Stimulated activated CD4-positive, alpha-beta T cell treated with anti-CD3 and anti-CD28 coated beads, TNF-alpha, amount 100 ng/mL, for 24 hours (primary cell): ENCODE measurements at places on chromosomes 5 and 9.

GRCh38 chr9:96187151-96187555, 114.8 kb downstream of the HSD17B3 start:
- DNase-seq, result no peak

DNA sequence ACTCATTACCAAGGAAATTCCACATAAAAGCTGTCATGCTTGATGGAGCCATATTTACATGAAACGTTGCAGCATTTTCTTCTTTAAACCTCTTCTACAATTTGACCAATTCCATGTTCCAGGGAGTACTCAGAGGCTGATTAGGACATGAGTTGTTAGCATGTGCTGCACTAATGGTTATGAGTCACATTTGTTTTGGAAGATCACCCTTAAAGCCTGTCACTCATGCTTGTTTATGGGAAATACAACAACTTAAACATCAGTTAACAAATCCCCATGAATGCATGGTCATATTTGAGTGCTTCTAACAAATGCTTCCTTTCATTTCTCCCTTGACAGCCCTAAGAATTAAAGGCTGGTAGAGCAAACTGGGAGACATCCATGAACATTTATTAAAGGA, 156.1 kb downstream of the GHR start:
- DNase-seq, result no peak

- no peak for DNase-seq
Observed at GRCh38 chr5:42483472-42484154, 60.4 kb downstream of the GHR start.

GRCh38 chr9:128550226-128550625, 2.2 kb upstream of the SPTAN1 start:
- peak; percentile 40 for DNase-seq

- DNase-seq, result no peak
Observed at GRCh38 chr9:134888603-134889190, 8.1 kb downstream of the FCN2 start.

GRCh38 chr5:172175263-172175719, 12.7 kb downstream of the STK10 start:
- peak; percentile 79 for DNase-seq

- DNase-seq, result no peak
Observed at GRCh38 chr5:164741376-164741775, 1236.0 kb downstream of the MAT2B start.

DNA sequence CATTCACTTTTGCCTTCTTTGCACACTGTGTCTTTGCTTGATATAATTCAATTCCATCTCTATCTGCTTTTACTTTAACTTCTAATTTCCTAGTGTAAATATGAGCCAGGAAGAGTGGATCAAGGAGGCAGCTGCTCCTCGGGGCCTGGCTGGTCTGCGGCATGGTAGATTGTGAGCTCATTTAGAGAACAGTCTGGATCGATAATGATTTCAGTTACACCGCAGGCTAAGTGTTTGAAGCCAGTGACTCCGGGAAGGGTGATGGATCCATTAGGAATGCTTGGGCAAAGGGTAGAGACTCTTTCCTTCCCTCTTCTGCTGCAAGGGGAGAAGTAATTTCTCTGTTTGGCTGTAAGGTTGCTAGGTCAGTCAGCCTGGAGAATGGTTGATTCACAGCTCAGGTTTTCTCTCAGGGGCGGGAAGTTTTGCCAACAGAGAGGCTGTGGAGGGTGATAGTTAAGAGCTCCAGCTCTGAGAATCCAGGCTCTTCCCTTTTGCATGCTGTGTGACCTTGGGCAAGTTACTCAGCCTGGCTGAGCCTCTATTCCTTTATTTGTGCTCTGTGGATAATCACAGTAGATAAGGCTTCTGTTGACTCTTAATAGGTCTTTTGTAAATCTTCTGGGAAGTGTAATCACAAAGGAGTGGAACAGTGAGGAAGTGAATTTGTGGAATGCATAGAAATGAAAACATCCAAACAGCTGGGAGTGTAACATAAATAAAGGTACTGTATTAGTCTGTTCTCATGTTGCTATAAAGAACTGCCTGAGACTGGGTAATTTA, 99.1 kb downstream of the PTTG1 start:
- DNase-seq, result no peak

GRCh38 chr9:35689542-35690293, at the start of gene TPM2:
TSS of gene TPM2 (minus strand) at chr9:35689925. CDS start at chr9:35689817, 108 bp downstream.
- no peak for DNase-seq

GRCh38 chr5:194603-195209, 3.4 kb downstream of the LRRC14B start:
- DNase-seq, result no peak

- DNase-seq, result no peak
Observed at GRCh38 chr5:55851675-55851979, 470 bp downstream of the IL31RA start.

GRCh38 chr9:110844121-110844520, 175.5 kb downstream of the MUSK start:
- no peak for DNase-seq

DNA sequence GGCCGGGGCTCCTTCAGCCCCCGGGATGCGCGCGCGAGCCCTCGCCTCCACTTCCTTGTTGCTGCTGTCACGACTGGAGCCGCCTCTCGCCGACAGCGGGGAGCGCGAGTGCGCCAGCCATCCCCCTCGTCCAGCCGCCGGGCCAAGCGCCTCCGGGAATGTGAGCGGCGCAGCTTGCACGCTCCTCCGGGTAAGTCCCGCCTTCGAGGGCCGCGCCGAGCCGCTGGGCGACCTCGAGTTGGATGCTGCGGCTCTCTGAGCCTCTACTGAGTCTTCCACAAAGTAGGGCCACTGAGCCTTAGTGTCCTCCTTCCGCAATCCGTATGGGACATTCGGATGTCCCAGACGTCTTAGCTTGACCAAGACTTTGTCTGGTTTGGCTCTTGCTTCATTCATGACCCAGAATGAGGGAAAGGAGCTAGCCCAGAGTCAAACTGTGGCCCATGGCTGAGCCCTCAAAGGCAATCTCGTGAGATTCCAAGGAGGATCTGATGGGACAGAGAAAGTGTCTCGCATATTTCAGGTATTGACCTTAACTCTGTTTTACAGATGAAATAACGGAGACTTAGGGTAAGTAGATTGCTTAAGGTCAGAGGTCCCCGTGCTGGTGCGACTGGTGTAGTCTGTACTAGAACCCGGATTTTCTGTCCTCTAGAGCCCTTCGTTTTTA, 586 bp downstream of the HMGXB3 start:
- peak; percentile 8 for DNase-seq

GRCh38 chr5:176388003-176388443, 375 bp downstream of the NOP16 start:
- DNase-seq, result no peak

GRCh38 chr9:120299785-120300184, 280.2 kb downstream of the CDK5RAP2 start:
- no peak for DNase-seq

DNA sequence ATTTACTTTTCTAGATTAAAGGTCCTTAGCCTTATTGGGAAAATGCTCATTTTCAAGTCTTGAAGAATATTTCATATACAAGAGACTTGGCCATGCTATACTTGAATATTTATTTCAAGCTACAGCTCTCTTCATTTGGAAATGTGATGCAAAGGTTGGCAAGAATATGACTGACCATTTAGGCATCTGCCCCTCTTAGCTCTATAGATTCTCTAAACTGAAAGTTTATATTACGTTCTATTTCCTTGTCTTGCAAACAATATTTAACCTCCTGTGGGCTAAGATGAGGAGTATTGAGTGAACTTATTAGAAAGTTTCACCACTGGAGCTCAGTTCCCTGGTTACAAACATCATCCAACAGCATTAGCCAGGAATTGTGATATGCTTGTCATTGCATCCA, 593.1 kb downstream of the MAT2B start:
- DNase-seq, result no peak

DNA sequence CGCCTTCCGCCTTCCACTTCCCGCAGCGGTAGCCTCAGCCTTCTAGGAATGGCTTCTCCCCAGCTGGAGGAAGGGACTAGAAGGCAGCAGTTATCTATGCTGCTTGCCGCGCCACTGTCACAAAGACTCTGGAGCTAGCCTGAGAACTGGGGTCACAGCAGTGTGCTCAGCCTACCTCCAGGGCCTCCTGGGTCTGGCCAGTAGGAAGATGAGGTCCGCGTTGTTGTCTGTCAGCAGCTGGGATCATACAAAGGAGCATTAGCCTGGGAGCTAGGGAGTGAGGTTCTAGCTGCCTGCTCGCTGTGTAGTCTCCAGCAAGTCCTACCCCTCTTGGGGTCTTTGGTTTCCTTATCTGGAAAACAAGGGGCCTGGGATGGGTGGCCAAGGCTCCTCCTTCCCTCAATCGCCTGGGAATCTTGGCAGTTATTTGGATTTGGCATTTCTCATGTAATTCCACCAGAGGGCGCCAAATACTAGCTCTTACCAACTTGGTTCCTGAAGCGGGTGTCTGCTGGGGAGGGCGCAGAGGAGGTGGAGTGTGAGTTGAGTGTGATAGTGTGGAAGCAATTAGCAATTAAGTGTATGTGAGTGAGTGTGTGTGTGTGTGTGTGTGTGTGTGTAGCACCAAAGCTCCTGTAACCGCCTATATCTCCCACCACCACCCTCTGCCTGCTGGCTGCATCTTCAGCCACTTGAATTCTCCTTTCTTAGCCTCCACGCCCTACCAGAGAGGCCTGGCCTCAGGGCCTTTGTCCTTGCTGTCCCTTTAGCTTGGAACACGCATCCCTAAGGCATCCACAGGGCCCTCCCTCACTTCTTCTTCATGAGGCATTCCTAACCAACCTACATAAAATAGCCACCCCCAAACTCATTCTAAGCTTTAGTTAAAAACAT, 97.1 kb downstream of the ENTREP1 start:
- DNase-seq, result peak; percentile 13

- no peak for DNase-seq
Observed at GRCh38 chr9:115079156-115079555, 38.8 kb downstream of the TNC start.

GRCh38 chr9:36214571-36214970, 23.9 kb downstream of the CLTA start:
- no peak for DNase-seq

DNA sequence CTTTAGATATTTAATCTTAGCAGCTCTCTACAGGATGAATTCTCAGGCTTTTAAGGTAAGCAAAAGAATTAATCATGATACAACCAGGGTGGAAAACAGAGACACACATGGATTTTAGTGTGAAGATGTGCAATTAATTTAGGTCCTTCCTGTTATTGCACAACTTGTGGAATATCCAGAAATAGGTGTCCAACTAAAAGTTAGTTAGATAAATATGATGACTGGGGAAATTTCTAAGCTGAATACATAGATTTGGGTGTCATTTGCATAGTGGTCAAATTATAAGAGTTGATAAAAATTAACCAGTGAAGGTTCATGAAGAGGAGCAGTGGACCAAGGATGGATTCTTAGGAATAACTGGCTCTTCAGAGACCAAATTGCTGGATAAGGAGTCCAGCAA, 266.1 kb downstream of the PRR16 start:
- no peak for DNase-seq

DNA sequence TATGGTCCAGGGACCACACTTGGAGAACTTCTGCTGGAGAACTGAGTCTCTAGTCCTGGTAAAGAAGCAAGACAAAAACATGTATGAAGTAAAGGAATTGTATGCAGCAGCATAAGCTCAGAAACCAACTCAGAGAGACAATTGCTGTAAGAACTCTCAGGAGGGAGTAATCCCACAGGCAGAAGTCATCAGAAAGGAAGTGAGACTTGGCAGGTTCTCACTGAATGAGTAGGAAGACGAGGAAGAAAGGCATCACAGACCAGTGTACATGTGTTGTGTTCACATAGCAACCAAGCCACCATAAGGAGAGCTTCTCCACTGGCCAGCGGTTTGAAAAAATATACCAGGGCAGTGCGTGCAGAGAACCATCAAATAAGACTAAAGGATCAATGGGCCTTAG, 57.9 kb upstream of the FST start:
- DNase-seq, result no peak

DNA sequence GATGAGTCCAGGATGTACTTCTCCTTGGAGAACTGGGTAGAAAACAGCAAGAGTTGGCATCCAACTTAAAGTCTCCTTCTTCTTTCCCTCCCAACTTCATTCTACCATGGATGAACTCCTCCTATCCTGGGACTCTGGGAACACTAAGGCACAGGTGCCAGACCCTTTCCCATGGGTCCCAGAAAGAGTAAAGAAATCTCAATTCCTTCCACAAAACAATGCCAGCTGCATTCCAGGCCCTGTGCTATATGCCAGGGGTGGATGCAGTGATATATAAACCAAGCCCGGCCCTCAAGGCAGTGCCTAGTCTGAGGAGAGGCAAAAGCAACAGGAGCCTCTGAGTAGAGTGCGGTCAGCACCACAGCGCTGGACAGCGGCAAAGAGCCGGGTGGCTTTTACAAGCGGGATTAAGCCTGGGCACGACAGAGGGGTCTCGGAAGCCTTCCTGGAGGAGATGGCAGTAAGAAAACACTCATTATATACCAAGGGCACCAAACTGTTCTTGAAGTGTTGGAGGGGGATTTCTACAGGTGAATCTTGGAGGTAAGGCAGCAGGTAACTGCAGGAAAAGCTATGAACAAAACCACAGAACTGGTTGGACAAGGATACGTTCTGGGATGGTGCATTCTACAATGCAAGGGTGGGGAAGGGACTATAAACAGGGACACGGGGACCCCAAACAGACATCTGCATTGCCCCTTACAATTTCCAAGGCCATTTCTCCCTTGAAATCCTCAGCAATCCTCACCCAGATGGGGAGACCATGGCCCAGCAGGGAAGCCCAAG, 16.4 kb upstream of the TOR2A start:
- no peak for DNase-seq

- no peak for DNase-seq
Observed at GRCh38 chr9:28232686-28233085, 659.4 kb upstream of the C9orf72 start.

DNA sequence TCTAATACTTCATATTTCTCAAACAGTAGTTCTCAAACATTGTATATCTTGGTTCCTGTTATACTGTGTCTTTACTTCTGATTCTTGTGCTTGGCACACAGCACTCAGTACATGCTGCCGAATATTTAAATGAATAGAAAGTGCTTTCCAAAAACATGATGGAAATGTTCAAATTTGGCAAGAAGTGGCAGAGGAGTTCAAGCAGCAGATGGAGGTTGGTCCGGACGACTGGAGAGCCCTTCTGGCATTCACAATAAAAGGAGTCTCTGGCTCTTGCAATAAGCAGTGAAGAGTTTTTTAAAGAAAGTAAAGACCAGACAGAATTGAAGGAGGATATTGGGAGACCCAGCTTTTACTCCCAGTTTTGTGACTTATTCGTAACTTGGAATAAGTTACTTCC, 36.3 kb downstream of the TSTD2 start:
- DNase-seq, result no peak

- no peak for DNase-seq
Observed at GRCh38 chr5:171483551-171484135, 64.2 kb downstream of the FGF18 start.
